ENCODE measurements at places on chromosomes 2 and 18.

DNA sequence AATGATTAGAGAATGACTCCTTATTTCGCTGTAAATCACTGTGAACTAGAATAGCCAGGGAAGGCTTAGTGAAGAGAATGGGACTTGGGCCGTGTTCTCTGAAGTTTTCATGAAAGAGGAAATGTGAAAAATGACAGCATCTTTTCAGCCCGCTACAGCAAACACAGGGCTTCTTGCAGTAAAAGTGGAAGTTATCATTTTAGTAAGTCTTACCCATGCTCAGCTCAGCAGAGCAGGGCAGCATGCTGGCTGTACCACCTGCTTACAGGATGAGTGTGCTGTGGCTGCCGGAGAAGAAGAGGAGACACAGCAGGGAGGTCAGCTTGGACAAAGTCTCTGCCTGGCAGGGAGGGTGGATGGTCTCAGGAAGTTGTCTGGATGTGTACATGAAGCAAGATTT is 300.7 kb upstream of the DLGAP1 start:
- DNase-seq: no peak

- no peak for DNase-seq
Observed at GRCh38 chr2:172674034-172674967, 61.3 kb upstream of the RAPGEF4 start.

- DNase-seq: no peak
Observed at GRCh38 chr2:121479882-121480522, 50.7 kb upstream of the RNU4ATAC start.

GRCh38 chr18:2857491-2858131 is 10.8 kb downstream of the EMILIN2 start:
- peak; percentile 51 for DNase-seq

GRCh38 chr2:108988796-108989713 is at the start of gene EDAR:
Gene EDAR, minus strand, starts transcription at chr2:108989220. Its CDS starts 58,206 bp downstream, at chr2:108931014.
- no peak for DNase-seq

- DNase-seq: no peak
Observed at GRCh38 chr2:28193630-28194403, 198.8 kb upstream of the FOSL2 start.

GRCh38 chr2:221255862-221256261 is 316.2 kb downstream of the EPHA4 start:
- no peak for DNase-seq

DNA sequence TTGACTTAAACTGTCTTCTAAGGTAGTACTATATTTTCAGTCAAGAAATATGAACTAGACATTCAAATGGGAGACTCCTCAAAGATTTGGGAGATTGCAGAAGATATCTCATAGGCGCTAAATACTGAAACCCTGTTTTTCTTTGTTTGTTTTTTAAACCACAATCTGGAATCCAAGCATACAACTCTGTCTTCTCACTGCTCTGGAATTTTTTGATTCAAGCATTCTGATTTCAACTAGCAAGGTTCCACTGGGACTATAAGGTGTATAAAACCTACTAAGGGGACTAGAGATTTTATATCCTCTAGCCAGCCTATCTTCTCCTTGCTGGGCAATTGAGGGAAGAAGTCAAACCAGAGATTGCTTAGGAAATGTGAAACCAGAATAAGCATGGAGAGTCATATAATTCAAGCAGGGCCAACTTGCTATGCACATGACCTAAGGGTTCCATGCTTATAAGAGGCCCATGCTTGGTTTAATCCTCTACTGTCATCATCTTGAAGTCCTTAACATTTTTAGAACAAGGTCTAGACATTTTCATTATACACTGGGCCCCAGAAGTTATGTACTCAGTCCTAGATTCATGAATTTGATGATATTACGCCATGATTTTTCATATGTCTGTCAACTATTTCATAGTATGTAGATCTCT is 405.5 kb downstream of the PARD3B start:
- DNase-seq: no peak

DNA sequence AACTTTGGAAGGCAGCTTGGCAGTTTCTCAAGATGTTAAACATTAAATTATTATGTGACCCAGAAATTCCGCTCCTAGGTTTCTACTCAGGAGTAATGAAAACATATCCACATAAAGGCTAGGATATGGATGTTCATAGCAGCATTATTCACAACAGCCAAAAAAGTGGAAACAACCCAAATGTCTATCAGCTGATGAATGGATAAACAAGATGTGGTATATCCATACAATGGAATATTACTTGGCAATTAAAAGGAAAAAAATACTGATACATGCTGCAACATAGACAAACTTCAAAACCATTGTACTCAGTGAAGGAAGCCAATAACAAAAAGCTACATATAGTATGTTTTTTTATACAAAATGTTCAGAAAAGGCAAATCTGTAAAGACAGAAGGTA is 12.4 kb upstream of the FAM228A start:
- DNase-seq: no peak

GRCh38 chr18:8765783-8766463 is 60.6 kb downstream of the MTCL1 start:
- no peak for DNase-seq

GRCh38 chr18:35581898-35582641 is 530 bp downstream of the GALNT1 start:
- DNase-seq: no peak

GRCh38 chr18:63292831-63293683 is 26.5 kb downstream of the BCL2 start:
- no peak for DNase-seq

GRCh38 chr2:140770645-140771044 is 1360.2 kb downstream of the LRP1B start:
- DNase-seq: no peak

DNA sequence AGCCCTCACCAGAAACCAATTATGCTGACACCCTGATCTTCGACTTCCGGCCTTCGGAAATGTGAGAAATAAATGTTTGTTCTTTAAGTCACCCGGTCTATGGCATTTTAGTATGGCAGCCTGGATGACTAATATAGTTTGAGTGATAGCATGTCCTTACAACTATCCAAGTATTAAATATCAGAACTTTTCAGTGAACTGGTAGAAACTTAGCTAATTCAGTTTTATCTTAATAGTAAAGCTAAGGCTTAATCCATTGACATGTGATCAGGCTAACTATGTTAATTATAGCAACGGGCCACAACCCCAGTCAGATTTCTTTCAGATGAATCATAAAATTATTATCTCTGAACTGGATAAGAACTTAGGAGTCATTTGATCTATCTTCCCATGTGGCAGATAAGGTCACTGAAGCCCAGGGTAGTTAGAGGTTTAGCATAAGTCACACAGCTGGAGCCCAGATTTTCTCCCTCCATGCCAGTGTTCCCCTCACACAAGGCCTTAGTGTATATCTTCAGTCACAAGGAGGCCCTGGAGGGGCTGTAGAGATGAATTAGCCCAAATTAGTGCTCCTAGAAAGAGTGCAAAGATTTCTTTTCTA is 40.7 kb upstream of the UPP2 start:
- no peak for DNase-seq

DNA sequence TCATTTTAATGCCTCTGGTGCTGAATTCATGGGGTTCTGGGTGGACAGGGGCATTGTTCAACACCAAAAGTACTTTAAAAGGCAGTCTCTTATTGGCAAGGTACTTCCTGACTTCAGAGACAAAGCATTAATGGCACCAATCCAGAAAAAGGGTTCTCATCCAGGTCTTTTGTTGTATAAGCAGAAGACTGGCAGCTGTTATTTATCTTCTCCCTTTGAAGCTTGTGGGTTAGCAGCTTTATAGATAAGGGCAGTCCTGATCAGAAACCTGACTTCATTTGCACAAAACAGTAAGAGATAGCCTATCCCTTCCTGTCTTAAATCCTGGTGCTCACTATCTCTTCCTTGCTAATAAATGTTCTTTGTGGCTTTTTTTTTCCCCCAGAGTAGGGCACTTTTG is 68.8 kb downstream of the VPS54 start:
- DNase-seq: no peak

DNA sequence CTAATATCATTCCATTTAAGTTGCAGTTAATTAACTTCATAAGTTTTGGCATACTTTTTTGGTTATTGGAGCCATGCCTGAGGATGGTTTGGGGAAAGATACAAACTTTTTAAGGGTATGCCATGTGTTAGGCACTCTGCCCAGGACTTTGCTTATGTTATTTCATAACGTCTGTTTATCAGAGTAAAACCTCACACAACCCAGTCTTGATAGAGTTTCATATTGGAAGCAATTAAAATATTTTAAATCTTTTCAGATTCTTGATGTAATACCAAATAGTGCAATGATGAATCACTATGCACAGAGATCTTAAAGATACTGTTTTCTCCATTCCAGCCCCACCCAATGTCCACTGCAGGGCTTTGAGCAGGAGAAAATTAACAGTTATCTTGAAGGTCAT is 529.1 kb upstream of the HNMT start:
- DNase-seq: no peak

DNA sequence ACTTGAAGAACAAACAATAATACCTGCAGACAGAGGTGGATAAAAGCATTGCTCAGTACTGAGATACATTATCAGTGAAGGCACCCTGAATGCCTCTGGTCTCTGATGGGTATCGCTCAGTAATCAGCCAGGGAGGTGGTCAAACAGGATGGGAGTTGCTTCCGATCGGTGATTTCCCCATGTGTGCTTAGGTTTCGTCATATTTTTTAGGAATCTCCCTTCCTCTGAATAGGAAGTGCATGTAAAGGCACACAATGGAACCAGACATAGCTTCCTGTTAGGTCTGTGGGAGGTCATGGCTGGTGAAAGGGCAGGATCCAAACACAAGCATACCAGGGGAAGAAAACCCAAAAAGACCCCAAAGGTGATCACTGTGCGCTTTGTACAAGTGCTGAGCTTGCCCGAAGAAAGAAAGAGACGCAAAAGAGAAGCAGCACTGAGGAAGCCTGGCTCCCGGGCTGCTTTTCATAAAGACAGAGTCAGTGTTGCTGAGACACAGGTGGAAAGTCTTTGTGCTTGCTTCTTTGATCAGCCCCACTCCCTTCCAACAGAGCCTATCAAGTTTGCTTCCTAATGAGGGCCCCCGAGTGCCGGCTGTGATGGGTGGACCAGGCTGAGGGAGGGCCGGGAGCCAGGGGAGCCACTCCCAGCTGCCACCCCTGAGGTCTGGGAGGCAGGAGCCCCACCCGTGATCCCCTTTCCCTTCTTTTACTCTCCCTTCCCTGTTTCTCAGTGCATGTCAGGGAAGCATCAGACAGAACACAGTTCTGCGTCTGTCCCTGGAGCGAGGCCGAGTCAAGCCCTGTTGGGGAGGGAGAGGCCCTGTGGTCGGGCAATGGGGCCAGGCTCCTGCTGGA is 138.2 kb downstream of the SH3RF3 start:
- DNase-seq: no peak

- no peak for DNase-seq
Observed at GRCh38 chr18:55252901-55253300, 293.6 kb upstream of the CCDC68 start.

DNA sequence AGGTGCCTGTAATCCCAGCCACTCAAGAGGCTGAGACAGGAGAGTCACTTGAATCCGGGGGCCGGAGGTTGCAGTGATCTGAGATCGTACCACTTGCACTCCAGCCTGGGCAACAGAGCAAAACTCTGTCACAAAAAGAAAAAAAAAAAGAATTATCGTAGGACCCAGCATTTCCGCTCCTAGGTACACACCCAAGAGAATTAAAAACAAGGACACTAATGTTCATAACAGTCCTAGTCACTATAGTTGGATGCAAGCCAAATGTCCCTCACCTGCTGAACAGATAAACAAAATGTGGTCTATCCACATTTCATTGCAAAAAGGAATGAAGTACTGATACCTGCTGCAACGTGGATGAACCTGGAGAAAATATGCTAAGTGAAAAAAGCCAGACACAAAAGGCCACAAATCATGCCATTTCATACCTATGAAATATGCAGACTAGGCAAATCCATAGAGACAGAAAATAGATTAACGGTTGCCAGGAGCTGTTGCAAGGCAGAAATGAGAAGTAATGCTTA is 21.2 kb downstream of the ADRA2B start:
- DNase-seq: no peak

GRCh38 chr18:28152354-28152753 is 24.6 kb downstream of the CDH2 start:
- DNase-seq: no peak

- DNase-seq: no peak
Observed at GRCh38 chr18:77654302-77654701, 404.7 kb downstream of the GALR1 start.

- no peak for DNase-seq
Observed at GRCh38 chr2:119836455-119837142, 76.9 kb downstream of the PTPN4 start.
